GM12878 (cell line): ENCODE measurements at places on chromosomes 1 and 21. TPM values are rescaled to one million over a fixed set of nuclear protein-coding genes. Genes with fewer than 3 reads are reported as not detected.
A peak's percentile ranks its signal among the peaks of the same experiment; 100 is the strongest.

- no peaks in the 10 kb centered on the region for H3K36me3 ChIP-seq
- no peak overlapping the region for H3K4me3 ChIP-seq
- no peak overlapping the region for H3K27ac ChIP-seq
- no peaks in the 10 kb centered on the region for H3K4me1 ChIP-seq
- no peak for DNase-seq
- H3K27me3 ChIP-seq, result no peaks in the 10 kb centered on the region
Measured at GRCh38 chr1:235304549-235305451, 23.2 kb downstream of the ARID4B start.

DNA sequence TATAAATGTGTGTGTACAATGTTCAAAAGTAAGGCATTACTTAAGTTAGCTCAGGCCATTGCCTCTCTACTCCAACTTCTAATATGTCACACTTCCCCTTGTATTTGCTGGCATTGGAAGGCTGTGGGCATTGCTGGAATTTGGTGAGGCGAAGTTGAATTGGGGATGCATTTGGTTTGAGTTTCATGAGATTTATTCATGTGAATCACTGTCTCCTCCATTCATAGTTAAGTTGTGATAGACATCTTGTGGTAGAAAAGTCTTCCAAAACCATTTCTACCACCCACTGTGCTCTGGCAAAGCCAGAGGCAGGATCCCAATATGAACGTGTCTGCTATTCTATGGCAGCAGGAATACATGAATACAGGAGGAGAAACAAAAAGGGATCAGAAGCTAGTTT lies 397.8 kb upstream of the USP24 start:
- no peaks in the 10 kb centered on the region for H3K36me3 ChIP-seq
- H3K4me1 ChIP-seq, result no peaks in the 10 kb centered on the region
- H3K27me3 ChIP-seq, result no peaks in the 10 kb centered on the region
- no peak for DNase-seq

DNA sequence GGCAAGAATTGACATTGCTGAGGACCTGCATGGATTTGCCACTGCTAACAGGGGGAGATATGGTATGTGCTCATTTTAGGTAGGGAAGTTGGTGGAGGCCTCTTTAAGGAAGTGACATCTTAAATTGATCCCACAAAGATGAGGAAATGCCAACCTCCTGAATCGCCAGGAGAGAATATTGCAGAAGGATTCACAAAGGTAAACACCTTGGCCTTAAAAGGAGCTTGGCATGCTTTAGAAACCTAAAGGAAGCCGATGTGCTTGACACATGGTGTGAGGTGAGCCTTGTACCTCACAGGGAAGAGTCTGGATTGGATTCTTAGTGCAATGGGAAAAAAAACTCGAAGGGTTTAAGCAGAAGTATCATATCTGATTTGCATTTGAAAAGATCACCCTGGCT lies 470.5 kb upstream of the DAB1 start:
- H3K4me1 ChIP-seq, result no peaks in the 10 kb centered on the region
- H3K27me3 ChIP-seq, result no peaks in the 10 kb centered on the region
- no peak overlapping the region for H3K4me3 ChIP-seq
- DNase-seq, result no peak
- no peaks in the 10 kb centered on the region for H3K36me3 ChIP-seq

- H3K4me3 ChIP-seq, result no peak overlapping the region
- no peak for DNase-seq
- peaks cover 23% of the 10 kb centered on the region for H3K4me1 ChIP-seq
- no peaks in the 10 kb centered on the region for H3K36me3 ChIP-seq
Measured at GRCh38 chr1:206509612-206510257, 2.4 kb downstream of the RASSF5 start.

KCNH1 gene
- total RNA-seq, result not detected in 2 replicates

GRCh38 chr1:188363943-188364342 lies 1535.2 kb downstream of the PLA2G4A start:
- no peak overlapping the region for H3K4me3 ChIP-seq
- H3K4me1 ChIP-seq, result no peaks in the 10 kb centered on the region
- H3K36me3 ChIP-seq, result no peaks in the 10 kb centered on the region
- no peak overlapping the region for H3K27ac ChIP-seq
- no peaks in the 10 kb centered on the region for H3K27me3 ChIP-seq

DNA sequence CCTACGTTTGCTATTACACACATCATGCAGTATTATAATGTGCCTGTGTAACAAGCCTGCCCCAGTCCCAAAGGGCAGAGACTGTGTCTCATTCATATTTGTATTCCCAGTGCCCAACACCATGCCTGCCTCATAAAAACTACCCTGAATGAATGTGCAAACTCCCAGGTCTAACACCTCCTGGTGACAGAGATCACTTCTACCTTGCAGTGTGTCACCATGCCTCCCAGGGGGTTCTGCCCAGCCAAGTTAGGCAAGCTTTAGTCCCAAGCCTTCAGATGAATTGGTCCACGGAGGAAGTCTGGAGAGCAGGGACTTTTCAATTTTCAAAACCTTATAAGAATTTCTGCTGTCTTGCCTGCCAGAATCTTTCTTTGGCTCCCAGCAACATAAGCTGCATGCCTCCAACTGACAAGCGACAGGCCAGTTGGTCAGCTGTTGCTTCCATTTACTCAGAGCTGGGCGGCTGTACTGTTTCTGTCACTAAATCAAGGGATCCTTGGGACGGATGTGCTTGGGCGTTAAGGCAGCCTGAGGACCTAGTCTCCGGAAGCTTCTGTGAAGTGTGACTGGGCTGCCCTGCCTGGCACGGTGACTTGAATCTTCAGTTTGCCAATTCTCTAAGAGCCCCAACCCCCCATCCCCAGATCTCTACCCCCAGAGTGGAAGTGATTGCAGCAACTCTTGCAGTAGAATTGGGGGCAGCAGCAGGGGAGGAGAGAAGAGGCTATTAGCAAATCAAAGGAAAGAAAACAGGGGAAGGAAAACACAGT lies 1.2 kb downstream of the RXRG start:
- no peak for DNase-seq
- peaks cover 6% of the 10 kb centered on the region; the same call in 1 of the 2 replicates for H3K27me3 ChIP-seq
- no peak overlapping the region for H3K27ac ChIP-seq
- H3K4me1 ChIP-seq, result no peaks in the 10 kb centered on the region
- no peak overlapping the region for H3K4me3 ChIP-seq

GRCh38 chr1:233647636-233648035 lies 33.7 kb downstream of the KCNK1 start:
- no peak for DNase-seq
- H3K4me1 ChIP-seq, result no peaks in the 10 kb centered on the region

DNA sequence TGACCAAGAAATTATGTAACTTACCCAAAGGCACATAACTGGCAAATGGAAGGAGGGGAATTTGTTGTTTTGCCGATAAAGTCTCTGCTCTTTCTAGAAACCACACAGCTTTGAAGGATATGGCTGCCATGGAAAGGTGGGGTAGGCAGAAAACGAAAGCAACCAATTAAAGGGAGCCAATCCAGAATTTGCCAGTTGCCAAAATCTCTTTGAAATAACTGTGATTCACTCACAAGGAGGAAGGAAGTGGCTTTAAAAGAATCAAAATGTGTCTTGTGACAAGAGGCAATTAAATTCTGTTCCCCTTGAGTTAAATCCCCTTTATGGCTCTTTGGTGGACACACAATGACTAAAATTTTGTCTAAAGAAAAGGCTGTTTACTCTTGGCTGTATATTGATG lies 61.2 kb upstream of the CCDC190 start:
- H3K4me3 ChIP-seq, result no peak overlapping the region
- H3K4me1 ChIP-seq, result no peaks in the 10 kb centered on the region
- no peak overlapping the region for H3K27ac ChIP-seq
- H3K36me3 ChIP-seq, result no peaks in the 10 kb centered on the region

LRRC7 gene
- not detected in 2 replicates for total RNA-seq

GRCh38 chr1:36008546-36009197 lies 75.2 kb upstream of the TEKT2 start:
- H3K27ac ChIP-seq, result no peak overlapping the region
- H3K36me3 ChIP-seq, result no peaks in the 10 kb centered on the region
- H3K4me1 ChIP-seq, result no peaks in the 10 kb centered on the region
- H3K4me3 ChIP-seq, result no peak overlapping the region
- H3K27me3 ChIP-seq, result no peaks in the 10 kb centered on the region
- DNase-seq, result no peak

GRCh38 chr1:84141182-84142003 lies 2.7 kb upstream of the PRKACB start:
- H3K36me3 ChIP-seq, result no peaks in the 10 kb centered on the region
- H3K4me1 ChIP-seq, result no peaks in the 10 kb centered on the region
- no peak for DNase-seq

DNA sequence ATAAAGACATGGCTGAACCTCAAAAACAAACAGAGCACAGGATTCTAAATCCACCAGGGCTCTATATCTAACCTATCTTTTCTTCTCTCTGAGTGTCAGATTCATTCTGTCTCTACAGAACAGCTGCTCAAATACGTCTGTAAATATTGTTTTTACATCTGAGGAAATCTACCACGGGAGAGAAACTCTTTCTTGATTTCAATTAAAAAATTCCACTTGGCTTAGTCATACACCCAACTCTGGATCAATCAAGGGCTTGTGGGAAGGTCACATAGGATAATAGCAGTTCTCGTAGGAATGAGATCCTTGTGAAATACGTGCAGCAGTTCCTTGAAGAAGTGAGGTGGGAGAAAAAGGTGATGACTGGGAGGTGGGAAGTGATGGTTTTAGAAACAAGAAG lies 1355.7 kb upstream of the ADGRL2 start:
- DNase-seq, result no peak
- H3K4me3 ChIP-seq, result no peak overlapping the region
- no peaks in the 10 kb centered on the region for H3K4me1 ChIP-seq

PLD5 gene
- total RNA-seq, result not detected in 2 replicates

BGLAP gene
- total RNA-seq, result 0.40 and 0.74 TPM in 2 replicates

OR14K1 gene
- total RNA-seq, result not detected in 2 replicates

TBX19 gene
- total RNA-seq, result 1.1 and 1.2 TPM in 2 replicates

GRCh38 chr1:9429342-9429711 lies 109.9 kb upstream of the SLC25A33 start:
- no peaks in the 10 kb centered on the region for H3K36me3 ChIP-seq
- no peak for DNase-seq
- H3K27me3 ChIP-seq, result no peaks in the 10 kb centered on the region
- H3K4me1 ChIP-seq, result peaks cover 36% of the 10 kb centered on the region

DNA sequence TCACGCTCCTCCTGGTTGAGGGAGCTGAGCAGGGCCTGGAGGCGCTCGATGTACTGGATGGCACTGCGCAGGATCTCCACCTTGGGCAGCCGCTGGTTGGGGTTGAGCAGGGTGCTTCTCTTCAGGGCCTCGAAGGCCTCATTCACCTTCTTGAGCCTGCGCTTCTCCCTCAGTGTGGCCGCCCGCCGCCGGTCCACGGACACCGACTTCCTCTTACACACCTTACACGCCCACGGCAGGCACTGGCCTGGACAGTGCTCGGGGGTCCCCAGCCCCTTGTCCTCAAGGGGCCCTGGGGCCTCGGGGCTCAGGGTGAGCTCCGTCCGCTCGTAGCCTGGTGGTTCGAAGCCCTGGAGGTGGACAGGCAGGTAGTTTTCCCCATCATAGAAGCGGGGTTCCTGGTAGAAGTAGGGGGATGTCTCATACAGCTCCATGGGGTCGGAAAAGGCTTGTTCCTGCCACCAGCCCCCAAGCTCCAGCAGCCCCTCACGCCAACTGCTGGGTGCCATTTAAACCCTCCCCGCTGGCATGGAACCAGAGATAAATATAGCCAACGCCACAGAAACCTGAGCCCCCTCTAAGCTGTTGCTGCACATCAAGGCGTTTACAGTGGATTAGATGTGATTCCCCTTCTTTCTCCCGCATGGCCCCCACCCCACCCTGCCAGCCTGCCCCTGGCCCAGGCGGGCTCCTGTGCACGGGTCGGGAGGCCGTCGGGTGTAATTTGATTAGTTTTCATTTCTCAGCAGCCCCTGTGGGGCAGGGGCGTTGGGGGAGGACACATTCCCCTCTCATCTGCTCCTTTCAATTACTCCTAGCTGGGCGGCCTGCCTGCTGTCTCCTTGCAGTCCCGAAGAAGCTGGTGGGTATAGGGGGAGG lies at the start of gene MYOG:
Gene MYOG (minus strand): TSS at position 485 of the 879 bp plus-strand sequence. CDS start 51 bp downstream, at position 434.
- H3K36me3 ChIP-seq, result no peaks in the 10 kb centered on the region
- H3K27ac ChIP-seq, result no peak within 1 kb of the TSS
- no peaks in the 10 kb centered on the region for H3K4me1 ChIP-seq

- H3K4me3 ChIP-seq, result no peak overlapping the region
- DNase-seq, result no peak
- H3K36me3 ChIP-seq, result no peaks in the 10 kb centered on the region
- no peak overlapping the region for H3K27ac ChIP-seq
Measured at GRCh38 chr1:36576551-36577110, 93.9 kb upstream of the CSF3R start.

DNA sequence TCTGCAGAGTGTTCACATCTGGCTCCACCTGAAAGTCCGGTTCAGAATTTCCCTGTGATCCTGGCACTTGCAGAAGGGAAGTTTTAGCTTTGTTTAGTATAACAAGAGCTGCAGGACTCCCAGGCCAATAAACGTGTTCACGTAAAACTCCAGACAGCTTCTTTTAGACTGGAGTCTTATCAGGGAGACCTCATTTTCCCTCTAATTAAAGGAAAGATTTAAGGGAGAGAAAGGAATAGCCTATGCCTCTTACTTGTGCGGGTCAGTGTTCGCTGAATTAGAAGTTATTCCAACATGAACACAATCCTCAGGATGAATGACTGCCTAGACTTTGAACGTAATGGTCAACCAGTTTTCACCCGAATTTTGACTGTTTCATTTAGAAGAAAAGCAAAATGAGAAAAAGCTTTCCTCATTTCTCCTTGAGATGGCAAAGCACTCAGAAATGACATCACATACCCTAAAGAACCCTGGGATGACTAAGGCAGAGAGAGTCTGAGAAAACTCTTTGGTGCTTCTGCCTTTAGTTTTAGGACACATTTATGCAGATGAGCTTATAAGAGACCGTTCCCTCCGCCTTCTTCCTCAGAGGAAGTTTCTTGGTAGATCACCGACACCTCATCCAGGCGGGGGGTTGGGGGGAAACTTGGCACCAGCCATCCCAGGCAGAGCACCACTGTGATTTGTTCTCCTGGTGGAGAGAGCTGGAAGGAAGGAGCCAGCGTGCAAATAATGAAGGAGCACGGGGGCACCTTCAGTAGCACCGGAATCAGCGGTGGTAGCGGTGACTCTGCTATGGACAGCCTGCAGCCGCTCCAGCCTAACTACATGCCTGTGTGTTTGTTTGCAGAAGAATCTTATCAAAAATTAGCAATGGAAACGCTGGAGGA lies 202.1 kb upstream of the SGIP1 start:
- no peaks in the 10 kb centered on the region for H3K36me3 ChIP-seq
- peaks cover 49% of the 10 kb centered on the region for H3K4me1 ChIP-seq
- H3K4me3 ChIP-seq, result peak overlapping the region; percentile 81

ZMYND12 gene
- total RNA-seq, result 0.24 and 0.36 TPM in 2 replicates

- DNase-seq, result no peak
- H3K4me1 ChIP-seq, result no peaks in the 10 kb centered on the region
- no peaks in the 10 kb centered on the region; the same call in 1 of the 2 replicates for H3K36me3 ChIP-seq
- no peaks in the 10 kb centered on the region for H3K27me3 ChIP-seq
Measured at GRCh38 chr1:33163621-33164519, 18.0 kb downstream of the TRIM62 start.

ALX3 gene
- total RNA-seq, result not detected in 2 replicates
